ENCODE measurements at places on chromosomes 3 and 15.

DNA sequence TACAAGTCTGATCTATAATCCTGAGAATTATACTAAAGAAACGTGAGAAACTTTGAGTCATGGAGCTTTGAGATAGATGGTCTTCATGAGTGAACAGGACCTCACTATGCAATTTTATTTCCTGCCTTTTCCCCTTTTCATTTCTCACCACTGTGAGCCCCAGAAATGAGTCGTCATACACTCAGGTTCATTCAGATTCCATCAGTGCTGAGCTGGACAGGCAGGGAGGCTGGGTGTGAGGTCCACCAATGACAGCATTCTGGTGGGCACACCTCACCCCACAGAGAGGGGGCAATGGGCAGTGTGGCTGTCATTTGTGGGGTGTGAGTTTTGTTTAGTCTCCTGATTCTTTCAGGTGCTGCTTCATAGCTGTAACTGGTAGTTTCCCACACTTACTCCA, 16.9 kb downstream of the TIGIT start:
- no peak for DNase-seq

DNA sequence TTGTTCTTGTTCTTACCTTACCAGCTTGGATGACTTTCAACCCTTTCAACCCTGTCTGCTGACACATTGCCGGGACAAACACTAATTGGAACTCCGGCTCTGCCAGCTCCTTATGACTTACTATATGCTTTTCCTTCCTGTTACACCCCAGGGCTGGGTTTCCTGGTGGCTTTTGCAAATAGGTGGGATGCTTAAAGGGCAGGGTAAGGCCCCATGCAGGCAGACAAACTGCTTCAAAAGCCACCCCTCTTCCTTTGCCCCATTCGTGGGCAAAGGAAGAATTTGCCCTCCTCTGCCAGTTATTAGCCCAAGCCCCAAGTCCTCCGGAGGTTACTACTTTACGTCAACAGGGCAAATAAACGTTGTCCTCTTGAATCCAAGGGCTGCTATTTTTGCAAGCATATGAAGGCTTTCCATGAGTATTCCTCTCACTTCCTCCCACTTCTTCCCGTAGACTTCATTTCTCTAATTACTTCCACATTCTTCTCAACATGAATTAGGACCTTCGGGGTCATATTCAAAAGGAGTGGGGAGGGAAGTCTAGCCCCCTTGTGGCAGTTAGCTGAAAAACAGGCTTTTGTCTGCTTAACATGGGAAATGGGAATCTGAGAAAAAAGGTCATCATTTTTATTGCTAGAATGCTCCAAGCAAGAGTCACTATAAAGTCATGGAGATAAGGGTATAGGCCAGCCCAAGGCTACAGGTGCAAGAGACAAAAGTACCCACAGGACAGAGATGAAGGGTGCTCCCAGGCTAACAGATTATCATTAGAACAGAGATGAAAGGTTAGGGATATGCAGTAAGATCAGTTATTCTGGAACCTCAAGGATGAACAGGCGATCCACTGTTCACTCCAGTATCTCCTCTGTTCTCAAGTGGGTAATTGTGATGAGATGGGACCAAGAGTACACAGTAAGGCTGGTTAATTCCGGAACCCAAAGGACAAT, 56.3 kb upstream of the FSTL1 start:
- DNase-seq, result no peak

DNA sequence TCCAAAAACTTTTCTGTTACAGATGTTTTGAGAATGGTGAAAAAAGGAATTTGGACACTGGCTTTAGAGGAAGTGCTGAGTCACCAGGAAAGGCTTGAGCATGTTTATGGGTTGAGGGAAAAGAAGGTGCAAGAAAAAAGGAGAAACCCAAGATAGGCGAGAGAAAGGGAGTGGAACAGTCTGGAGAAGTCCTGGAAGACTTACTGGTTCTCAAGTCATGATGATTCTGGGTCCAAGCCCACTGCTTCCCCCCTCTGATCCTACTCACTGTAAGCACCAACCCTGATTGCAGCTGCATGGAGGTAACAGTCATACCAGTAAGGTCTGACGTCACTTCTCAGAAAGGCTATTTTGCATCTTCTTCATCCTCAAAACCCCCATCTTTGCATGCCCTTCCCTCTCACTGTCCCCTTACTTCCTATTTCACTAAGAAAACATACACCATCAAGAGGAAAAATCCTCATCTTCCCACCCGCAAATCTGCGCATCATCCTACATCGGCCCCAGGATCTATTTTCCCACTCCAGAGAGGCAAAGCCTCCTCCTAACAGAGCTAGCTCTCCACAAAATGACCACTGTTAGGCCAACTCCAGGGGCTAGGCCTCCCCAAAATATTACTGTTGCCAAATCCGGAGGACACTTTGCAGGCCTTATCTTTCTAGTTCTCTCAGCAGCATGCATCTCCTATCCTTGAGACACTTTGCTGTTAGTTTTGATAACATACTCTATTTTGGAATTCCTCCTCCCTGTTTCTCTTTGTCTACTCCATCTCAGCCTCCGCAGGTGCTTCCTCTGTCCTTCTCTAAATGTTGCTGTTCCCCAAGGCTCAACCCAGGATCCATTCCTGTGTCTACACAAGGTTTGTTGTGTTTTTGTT, 3.2 kb upstream of the ATP13A3 start:
- DNase-seq, result no peak

DNA sequence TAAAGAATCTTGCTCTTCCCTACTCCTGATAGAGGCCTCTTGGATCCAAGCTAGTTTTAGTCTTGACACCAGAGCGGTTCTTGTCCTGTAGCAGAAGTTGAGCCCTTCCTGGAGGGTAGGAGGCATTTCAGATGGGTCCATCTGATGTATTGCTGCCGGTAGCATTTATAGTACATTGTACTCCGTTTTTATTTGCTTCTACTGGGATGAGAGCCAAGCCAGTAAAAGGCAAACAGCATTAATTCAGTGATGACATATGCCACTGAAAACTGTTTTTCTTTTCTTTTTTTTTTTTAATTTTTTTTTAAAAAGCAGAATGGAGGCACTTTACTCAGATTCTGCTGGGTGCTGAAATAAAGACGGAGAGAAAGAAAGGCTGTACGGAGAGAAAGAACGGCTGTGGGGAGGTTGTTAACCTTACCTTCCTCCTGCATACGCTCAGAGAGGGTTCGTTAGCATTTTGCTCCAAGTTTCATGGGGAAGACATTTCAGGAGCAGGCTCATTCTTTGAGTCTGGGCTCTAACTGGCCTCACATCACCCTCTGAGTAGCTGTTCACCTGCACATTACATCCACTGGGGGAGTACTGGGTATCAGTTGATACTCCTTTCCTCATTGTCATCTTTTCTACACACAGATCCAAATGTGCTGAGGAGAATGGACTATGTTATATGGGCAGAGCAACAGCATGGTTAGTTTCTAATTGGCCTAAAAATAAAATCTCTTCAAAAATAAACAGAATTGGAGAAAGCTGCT, 161.5 kb downstream of the FEZF2 start:
- DNase-seq, result no peak

DNA sequence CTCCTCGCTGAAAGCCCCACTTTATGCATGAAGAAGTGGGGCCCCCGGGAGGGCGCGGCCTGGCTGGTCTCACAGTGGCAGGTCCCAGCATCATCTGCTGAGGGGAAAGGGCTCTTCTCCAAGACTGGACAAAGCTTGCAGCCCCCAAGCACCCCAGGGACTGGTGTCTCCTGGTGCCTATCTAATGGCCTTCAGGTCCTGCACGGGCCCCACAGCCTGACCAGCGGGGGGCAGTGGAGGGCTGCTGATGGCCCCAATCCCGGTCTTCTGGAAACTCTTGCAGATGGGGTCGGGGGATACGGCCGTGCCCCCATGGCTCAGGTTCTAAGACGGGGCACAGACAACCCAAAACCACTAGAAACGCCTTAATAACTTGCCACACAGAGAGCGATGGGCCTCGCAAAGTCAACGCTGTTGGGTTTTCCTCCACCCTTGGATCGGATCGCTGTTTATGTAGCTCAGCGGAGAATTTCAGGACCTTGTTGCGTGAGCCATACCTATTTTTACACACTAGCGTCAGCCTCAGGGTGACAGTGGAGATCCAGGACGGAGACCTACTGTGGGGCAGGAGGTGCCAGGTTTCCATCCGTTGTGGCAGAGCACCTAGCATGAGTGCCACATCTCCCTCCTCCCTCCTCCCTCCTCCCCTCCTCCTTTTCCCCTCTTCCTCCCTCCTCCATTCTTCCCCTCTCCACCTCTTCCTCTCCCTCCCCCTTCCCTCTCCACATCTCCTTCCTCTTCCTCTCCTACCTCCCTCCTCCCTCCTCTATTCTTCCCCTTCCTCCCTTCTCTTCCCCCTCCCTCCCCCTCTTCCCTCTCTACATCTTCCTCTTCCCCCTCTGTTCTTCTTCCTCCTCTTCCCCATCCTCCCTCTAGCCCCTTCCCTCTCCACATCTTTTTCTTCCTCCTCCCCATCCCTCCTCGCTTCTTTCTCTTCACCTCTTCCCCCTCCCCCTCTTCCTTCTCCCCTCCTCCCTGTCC, 79.3 kb upstream of the ALDH1L1 start:
- no peak for DNase-seq

GRCh38 chr3:63990204-63990603, 33.1 kb downstream of the PSMD6 start:
- DNase-seq, result no peak

DNA sequence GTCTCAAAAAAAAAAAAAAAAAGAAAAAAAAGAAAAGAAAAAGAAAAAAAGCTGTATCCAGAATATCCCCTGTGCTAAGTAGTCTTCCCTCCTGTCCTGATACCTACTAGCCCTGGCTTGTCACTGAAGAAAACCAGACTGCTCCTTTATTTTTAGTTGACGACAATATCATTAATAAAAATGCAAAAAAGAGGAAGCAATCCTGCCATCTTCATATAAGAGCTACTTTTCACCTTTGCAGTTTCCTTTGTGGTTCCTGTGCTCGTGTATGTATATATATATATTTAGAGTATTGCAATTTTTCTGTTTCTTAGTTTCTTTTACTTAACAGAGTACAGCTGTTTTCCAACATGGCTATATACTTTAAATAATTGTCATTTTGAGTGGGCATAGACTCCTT, 13.6 kb downstream of the C3orf20 start:
- DNase-seq, result no peak

GRCh38 chr15:45126535-45127158, 3.0 kb downstream of the DUOXA1 start:
- no peak for DNase-seq

- no peak for DNase-seq
These were observed 37.6 kb downstream of the PTPN23 start for GRCh38 chr3:47418167-47419082.

Data from cortex of kidney (tissue), 1 donor.